ENCODE measurements at places on chromosomes 1 and 21.

DNA sequence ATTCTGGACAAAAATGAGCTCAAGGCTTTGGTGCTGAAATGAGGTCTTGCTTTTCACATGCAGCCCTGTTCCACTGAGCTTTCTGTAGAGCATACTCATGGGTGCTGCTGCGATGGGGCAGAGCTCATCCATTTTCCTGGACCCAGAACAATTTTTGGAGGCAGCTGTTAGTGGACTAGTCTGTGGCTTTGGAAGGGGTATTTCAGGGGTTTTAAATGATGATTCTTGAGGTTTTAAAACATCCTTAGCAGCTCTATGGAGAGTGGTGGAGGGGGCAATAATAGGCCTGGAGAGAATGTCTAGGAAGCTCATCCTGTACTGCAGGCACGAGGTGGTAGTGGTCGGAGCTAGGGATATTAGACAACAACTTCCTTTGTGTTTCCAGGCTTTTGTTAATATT, 16.5 kb downstream of the NOS1AP start:
- DNase-seq, result no peak

GRCh38 chr1:76585980-76586674, 281.2 kb upstream of the ST6GALNAC5 start:
- DNase-seq, result no peak

DNA sequence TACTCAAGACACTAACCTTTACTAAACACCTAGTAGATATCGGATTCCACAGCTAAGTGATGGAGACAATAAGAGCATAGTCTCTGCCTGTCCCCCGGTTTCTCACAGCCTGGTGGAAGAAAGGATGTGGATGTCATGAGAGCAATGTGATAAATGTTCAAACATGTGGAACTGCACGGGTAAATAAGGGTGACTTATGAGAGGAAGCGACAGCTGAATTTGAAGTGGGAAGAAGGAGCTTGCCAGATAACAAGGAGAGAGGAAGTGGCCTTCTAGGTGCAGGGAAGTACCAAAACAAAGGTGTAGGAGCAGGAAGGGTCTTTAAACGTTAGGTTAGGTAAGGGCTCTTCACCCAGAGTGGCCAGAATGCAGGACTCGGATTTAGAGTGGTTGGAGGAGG, 178.6 kb upstream of the NRIP1 start:
- no peak for DNase-seq

GRCh38 chr21:41128981-41129380, 39.0 kb upstream of the BACE2 start:
- no peak for DNase-seq

DNA sequence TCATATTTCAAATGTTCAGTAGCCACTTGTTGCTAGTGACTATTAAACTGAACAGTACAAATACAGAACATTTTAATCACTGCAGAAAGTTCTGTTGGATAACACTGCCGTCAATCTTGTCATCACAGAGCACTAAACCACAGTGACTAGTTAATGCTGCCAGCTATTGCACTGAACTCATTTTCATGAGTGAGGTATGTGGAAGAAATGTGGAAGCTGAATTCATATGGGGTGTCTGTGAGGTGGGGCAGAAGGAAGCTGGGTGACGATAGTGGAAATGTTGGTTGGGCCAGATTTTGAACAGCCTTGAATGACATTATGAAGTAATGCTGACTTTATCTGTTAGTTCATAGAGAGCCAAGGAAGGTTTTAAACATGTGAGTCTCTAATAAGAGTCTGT, 49.6 kb downstream of the OSBPL9 start:
- DNase-seq, result no peak

- no peak for DNase-seq
Observed at GRCh38 chr1:88466899-88467580, 217.0 kb upstream of the PKN2 start.

GRCh38 chr1:187121661-187122060, 292.9 kb downstream of the PLA2G4A start:
- DNase-seq, result no peak

- DNase-seq, result no peak
Observed at GRCh38 chr1:207223162-207223561, 98.3 kb upstream of the CD55 start.

GRCh38 chr1:68379085-68379478, 70.7 kb downstream of the RPE65 start:
- no peak for DNase-seq

DNA sequence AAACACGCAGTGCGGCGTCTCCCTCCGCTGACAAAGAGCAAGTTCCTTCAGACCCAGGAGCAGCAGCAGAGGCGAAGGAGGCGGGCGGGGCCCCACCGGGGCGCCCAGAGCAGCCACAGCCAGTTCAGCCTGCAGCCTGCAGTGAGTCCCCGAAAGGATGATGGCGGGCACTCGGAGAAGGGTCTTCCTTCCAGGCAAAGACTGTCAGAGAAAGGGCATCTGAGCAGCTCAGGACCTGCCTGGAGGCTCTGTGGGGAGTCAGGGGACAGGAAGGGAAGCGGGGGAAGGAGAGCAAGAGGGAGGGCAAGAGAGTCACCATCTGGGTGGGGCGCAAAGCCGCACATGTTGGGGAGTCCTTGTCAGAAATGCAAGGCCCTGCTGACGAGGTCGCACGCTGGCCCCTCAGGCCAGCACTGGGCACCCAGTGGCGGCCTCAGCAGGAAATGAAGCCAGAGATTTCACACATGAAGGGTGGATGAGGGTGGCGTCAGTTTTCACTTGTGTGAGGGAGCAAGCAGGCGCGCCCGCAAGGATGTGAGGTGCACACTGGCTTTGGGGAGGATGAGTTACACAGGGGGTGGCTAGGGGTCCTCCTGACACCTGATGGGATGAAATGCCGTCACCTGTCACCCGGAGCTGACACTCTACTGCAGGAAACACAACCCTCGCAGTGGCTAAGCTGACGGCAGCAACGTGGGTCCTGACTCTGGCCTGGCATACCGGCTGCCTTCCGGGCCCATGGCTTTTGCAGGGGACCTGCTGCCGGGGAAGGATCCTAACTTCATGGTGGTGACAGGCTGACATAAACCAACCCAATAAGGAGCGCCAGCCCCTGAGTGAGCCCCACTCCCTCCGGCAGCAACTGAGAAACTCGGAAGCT, 6.6 kb downstream of the LRRC47 start:
- DNase-seq, result no peak

- DNase-seq, result no peak
Observed at GRCh38 chr21:41932191-41932575, 21.6 kb downstream of the C2CD2 start.

DNA sequence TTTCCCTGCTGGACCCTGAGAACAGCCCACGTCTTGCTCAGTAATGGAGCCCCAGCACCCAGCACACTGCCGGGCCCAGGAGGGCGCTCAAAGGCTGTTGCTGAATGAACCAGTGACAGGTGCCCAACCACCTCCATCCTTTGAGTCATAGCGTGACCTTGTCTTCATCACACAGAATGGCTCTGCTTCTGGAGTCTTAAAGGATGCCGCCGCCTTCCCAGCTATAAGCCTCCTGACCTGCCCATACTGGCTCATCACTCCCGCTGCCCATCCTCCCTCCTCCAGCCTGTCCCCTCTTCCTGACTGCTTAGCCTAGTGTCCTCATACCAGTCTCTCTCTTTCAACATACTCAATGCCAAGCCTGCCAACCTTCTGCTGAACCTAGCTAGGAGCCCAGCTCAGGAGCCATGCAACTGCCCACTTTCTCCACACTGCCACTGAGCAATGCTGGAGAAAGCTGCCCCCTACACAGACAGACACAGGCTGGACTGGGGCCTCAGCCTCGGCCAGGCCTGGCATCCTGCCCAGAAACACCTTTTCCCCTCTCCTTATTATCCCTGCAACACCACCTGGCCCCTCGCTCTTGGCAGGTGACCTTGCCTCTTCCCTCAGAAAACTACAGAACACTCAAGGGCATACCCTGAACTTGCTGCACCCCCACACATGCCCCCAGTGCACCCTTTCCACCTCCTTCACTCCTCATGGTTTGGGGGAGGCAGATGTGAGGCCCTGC, 14.1 kb downstream of the TTC39A start:
- DNase-seq, result no peak

DNA sequence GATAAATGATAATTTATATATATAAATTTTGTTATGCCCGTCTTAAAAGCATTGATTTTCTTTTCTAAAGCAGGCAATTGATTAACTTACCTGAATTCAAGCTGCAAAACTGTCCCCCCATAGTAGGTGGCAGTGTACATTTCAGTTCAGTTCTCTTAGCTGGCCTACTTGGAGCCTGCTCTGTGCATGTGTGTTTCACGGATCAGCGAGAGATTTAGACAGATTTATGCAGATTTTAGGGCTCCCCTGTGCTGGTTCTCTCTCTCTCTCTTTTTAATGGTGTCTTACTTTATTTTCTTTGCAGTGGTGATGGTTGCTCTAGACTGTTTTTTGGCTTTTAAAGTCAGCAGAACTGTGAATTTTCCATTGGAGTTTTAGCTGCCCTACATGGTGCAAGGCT, 30.7 kb downstream of the CLIC4 start:
- no peak for DNase-seq

DNA sequence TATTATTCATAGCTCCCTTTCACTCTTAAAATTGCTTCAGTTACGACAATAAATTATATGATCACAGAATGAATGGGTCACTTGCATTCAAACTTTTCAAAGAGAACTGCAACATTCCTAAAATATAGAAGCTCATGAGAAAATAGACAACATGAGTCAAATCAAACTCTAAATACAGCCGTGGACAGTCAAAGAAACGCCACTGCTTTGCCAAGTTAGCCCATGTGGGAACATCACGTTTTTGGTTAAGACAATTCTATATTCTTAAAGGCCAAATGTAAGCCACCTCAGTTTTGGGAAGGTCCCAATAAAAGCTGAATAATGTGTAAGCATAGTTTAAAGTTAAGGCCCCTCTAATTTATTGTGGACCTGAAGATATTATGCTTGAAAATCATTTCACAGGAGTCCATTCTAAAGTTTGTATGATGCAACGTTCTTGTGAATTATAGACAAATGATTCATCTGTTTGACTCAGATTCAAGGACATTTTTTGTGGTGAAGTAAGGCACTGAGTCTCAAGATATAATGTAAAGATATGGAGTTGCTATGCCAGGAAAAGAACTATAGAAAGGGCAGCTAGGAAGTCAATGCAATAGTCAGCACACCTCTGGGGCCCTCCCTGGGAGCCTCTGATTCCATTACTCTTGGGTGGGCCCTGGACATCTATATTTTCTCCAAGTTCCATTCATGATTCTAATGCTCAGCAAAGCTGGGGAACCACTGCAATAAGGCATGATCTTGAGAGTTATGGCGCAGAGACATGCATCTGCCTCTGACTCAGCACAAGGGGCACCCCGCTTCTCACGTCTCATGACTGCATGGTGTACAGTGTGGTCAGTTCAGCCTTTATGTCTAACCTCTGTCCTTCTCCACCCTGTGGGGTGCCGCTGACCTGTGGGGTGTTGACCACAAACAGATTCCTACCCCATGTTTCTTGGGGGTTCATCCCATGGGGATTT, 33.9 kb downstream of the ETS2 start:
- DNase-seq, result no peak

GRCh38 chr1:87428883-87429282, 100.2 kb downstream of the LMO4 start:
- DNase-seq, result no peak

GRCh38 chr1:119353836-119354235, 14.7 kb upstream of the HAO2 start:
- DNase-seq, result no peak

- no peak for DNase-seq
Observed at GRCh38 chr1:42815941-42816584, 859 bp upstream of the ERMAP start.

DNA sequence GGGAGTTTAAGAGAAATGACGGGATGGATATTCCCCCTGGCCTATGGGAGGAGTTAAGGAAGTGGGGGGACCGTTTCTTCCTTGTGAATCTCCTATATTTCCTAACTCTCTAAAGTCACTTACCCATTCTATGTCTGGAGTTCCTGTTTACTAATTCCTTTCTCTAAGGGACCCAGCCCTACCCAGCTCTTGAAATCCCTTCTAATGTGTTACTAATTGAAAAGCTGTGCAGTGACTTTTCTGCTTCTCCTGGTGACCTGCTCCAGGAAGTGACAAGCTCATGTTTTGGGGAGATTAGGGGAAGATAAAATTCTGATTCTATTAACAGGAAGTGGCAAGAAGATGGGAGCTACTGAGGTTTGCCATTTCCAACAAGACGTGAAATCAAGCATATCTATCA, 4.0 kb upstream of the SAMSN1 start:
- no peak for DNase-seq

GRCh38 chr1:183142171-183142570, 43.9 kb upstream of the LAMC2 start:
- DNase-seq, result no peak

DNA sequence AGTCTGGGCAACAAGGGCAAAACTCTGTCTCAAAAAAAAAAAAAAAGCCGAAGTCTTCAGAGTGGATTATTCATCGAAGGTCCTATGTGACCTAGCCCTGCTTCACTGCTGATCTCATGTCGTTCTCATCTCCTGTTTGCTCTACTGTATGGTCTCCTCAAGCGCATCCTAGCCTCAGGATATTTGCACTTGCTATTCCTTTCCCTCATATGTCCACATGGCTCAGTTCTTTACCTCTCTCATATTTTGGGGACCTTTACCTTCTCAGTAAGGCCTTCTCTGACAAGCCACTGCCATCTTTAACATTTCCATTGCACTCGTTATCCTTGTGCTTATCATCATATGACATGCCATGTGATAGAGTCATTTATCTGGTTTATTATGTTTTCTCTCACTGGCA, 2.6 kb downstream of the TBCE start:
- DNase-seq, result no peak

- DNase-seq, result no peak
Observed at GRCh38 chr1:26221094-26221493, 12.9 kb upstream of the CEP85 start.

GRCh38 chr1:6963912-6964307, 178.7 kb downstream of the CAMTA1 start:
- DNase-seq, result no peak

- DNase-seq, result no peak
Observed at GRCh38 chr1:226128487-226129075, 58.0 kb downstream of the ACBD3 start.

DNA sequence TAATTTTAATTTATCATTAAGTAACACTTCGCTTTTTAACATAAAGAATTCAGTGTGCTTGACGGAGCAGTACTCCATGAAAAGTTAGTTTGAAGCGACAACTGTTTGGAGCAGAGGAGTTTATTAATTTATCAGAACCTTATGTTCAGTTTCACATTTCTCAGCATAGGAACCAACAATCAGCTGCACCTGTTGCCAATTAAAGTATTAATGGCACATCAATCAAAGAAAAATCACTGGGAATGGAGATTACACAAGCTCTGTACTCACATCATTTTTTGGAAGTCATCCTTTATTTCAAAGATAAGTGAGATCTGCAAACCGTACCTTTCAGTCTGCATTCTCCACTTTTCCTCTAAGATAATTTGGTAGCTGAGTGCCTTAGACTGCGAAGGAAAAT, 344.6 kb downstream of the LMO4 start:
- no peak for DNase-seq

DNA sequence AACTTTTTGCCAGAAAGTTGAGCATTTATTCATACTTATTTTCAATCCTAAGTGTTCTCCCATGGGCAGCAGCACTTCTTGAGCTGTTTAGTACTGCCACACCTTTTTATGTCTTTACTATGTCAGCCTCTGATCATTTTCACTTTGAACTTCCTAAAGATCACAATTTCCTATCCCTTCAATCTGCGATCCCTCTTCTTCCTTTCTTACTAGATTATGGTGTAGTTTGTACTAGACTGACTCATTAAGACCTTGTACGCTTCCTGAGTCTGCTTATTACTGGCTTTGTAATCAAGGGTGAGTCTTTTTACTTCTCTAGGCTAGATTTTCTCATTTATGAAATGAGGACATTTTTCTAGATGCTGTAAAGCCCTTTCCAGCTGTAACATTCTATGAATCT, 55.1 kb downstream of the LRIG2 start:
- no peak for DNase-seq

GRCh38 chr1:232145768-232146167, 484.2 kb downstream of the SIPA1L2 start:
- no peak for DNase-seq
